ENCODE measurements at places on chromosomes 12 and 14.

DNA sequence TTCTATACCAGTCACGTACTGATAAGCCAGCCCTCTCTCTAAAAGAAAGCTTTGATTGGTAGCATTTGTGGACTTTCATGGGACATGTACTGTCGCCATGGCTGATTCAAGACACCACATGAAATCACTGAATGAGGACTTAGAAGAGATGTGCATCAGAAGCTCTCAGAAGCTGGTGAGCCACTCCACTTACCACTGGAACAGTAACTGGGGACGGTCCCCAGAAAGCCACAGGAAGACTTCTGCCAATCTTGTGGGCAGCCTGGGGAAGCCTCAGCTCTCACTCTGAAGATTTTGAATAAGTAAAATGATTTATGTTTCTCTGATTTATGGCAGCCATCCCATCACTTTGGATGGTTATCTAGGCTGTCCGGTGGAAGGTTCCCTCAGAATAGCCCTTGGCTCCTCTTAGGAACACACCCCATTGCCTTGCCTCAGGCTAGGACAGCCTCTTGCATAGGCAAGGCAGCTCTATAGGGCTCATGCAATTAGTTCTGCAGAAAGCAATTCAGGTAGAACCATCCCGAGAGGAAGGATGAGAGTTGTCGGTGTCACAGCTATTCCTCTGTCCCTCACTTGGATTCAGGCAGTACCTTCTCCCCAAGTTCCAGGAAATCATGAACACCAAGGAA, 9.8 kb downstream of the DHRS1 start:
- DNase-seq, result no peak

- DNase-seq, result no peak
Measured at GRCh38 chr14:104970231-104971068, 7.7 kb downstream of the AHNAK2 start.

GRCh38 chr14:94839348-94839747, 69.4 kb upstream of the GSC start:
- no peak for DNase-seq

GRCh38 chr14:34685819-34686428, 28.5 kb downstream of the CFL2 start:
- DNase-seq, result no peak

DNA sequence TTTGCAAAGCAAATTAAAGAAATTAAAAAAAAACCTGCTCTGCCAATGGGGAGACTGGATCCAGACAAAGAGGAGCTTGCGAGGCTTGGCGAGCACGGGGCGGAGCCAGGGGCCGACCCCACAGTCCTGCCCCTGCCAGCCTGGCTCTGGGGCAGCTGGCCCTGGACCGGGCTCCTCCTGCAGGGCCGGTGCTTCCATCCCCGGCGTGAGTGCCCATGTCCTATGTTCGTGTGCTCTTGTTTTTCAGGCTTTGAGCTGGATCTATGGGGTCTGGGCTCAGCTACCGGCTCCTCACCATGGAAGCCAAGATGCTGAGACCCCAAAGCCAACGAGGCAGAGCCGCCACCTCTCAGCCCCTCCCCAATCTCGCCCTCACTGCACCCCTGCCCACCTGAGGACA, 176.8 kb downstream of the KIF26A start:
- no peak for DNase-seq

GRCh38 chr12:119825262-119825661, 51.9 kb downstream of the CIT start:
- no peak for DNase-seq

- DNase-seq, result peak; percentile 90
Measured at GRCh38 chr12:113196990-113197389, 11.5 kb downstream of the RITA1 start.

DNA sequence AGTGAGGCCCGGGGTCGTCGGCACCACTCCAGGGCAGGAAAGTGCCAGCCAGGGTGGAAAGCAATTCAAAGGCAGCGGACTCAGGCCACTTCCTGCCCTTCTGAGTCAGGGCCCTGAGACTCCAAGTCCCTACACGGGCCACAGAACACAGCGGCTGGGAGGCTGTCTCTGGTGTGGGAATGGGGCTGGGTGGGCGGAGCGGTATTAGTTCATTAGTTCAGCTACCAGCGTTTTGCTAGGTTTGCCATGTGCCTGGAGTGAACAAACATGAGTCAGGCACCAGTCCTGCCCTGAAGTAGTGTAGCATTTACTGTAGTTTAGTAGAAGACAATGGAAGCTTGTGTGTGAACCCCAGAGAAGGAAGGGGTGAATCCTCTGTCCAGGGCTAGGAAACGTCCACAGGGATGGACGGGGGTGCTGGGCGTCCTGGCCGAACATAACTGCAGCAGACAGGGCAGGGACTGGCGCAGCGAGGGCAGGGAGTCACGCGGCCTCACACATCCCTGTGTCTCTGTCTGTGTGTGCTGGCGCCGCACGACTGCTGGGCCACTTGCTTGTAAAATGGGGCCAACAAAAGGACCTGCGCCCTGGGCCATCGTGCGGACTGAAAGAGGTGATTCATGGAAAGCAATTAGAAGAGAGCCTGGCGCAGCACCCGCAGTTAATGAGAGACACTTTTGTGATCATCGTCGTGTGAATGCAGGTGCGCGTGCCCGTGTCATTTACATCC, 186.4 kb upstream of the PRMT8 start:
- DNase-seq, result no peak

DNA sequence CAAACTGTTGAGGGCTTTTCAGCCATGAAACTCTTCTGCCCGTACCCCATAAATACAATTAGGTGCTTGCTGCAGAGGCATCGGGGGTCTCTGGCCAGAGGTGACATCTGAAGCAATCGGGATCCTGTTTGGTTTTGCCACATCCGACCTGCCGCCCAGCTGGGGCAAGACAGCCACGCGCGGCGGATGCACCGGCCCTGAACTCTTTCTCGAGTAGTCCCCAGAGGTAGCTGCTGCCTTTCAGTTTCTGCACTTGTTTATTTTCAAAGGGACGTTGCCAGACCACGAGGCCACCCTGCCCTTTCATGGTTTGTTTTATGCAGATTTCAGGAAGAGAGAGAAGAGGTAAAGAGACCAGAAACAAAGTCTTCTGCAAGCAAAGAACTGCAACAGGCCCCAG, 10.6 kb upstream of the MLXIP start:
- peak; percentile 84 for DNase-seq

GRCh38 chr12:113903381-113903863, 62.7 kb downstream of the RBM19 start:
- DNase-seq, result no peak

- no peak for DNase-seq
Measured at GRCh38 chr12:81963636-81964035, 204.5 kb upstream of the PPFIA2 start.

DNA sequence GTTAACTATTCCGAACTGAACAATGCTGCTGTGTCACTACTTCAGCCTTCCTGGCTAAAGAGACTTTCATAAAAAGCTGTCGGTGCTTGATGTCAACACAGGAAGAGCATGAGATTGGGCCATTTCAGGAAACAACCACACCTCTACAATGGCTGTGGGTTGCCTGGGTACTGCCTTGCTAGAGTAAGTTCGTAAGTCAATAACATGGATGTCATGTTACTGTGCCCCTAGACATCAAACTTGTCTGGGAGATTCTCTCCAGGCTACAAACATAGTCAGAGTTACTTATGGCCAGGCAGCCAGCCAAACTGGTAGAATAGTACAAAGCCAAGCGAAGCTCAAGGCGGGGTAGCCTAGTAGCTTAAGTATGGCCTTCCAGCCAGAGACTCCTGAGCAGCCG, 23.1 kb downstream of the MAX start:
- DNase-seq, result no peak

- DNase-seq, result no peak
Measured at GRCh38 chr12:100229036-100229635, 28.5 kb downstream of the ACTR6 start.

DNA sequence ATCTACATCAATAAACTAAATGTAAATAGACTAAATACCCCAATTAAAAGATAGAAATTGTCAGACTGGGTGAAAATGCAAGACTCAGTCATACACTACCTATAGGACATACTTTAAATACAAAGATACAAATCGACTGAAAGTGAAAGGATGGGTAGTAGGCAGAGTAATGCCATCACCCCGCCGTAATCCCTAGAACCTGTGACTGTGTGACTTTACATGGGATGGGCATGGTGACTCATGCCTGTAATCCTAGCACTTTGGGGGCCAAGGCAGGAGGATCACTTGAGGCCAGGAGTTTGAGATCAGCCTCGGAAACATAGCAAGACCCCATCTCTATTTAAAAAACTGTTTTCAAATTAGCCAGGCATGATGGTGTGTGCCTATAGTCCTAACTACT, 2.6 kb upstream of the EVL start:
- no peak for DNase-seq

DNA sequence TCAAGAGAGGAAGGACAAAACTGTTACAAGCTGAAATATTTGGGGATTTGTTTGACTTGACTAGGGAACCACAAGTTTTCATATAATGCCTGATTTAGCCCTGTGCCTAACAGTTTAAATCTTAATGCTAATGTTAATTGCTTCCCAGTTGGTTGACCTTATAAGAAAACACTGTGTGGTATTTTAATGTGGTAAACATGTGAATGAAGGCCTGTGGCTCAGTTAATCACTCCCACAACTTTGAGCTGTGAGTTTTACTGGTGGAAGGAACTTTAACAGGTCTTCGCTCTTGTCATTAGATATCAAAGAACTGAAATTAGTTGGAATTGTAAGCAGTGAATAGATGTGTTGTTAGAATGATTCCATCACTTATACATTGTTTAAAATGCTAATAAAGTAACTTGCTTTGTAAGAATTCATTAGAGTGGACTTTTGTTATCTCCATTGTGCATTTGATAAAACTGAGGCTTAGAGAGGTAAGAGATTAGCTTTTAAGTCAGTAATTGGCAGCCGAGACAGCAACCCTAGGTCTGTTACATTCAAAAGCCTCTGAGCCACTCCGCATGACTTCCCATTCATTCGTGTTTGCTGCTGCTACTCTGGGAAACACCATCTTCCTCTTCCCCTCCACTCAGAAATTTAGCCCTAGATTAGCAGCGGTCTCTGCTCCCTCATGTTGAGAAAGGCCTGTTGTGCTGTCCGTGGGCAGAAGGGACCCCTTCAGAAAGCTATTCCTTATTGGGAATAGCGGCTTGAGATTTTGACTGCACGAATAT, 1.0 kb upstream of the TBK1 start:
- no peak for DNase-seq

DNA sequence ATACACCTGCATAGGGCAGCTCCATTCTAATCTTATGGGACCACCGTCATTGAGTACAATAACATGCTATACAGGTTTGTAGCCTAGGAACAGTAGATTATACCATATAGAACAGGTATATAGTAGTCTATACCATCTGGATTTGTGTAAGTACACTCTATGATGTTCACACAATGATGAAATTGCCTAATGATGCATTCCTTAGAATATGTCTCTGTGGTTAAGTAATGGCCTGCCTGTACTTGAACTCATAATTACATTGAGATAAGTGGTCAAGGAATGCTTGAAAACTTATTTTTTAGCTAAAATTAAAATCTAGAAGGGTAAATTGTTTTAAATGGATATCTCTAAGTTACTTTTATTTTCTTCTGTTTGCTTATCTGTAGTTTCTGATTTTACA, 152.7 kb downstream of the SRGAP1 start:
- DNase-seq, result no peak

GRCh38 chr14:55957950-55958349, 160.3 kb upstream of the PELI2 start:
- no peak for DNase-seq

- DNase-seq, result no peak
Measured at GRCh38 chr14:98602983-98603382, 669.0 kb downstream of the BCL11B start.

DNA sequence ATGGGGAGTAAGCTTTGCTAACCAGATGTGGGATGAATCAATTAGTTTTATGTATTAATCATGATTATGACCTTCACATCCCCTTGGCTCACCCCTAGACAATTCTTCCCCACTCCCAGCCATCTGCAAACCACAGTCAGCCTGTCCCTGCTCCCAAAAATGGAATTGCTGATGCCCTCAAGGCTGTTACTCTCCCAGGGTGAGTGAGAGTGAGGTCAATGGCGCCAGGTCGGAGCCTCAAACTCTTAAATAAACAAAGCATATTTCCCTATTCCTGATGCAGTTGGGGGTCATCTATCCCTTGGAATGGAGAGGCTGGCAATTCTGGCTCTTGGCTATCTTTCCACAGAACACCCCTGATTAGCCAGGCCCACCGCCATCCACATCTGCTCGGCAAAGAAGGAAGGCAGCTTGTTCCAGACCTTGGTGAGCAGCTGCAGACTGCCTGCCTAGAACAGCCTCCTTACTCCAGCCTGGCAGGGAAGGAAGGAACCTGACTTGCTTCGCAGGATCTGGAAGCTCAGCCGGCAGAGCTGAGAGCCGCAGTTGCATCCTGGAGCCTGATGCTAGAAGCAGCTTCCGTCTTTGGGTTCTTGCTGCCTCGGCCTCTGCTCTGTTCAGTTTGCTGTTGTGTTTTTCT, 57.0 kb downstream of the SMUG1 start:
- no peak for DNase-seq

GRCh38 chr14:95503365-95504134, 12.9 kb downstream of the SYNE3 start:
- DNase-seq, result peak; percentile 68

DNA sequence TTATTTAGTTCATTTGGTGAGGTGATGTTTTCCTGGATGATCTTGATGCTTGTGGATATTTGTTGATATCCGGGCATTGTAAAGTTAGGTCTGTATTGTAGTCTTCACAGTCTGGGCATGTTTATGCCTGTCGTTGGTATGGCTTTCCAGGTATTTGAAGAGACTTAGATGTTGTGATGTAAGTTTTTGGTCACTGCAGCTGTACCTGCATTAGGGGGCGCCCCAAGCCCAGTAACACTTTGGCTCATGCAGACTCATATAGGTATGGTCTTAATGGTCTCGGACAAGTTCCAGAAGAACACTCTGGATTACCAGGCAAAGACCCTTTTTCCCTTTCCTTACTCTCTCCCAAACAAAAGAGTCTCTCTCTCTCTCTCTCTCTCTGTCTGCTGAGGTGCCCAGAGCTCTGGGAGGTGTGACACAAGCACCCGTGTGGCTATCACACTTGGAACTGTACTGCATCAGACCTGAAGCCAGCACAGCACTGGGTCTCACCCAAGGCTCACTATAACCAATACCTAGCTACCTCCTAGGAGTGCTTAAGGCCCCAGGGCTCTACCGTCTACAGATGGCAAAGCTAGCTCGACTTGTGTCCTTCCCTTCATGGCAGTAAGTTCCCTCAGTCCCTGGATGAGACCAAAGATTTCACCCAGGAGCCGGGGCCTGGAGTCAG, 425.8 kb upstream of the ATXN7L3B start:
- no peak for DNase-seq

GRCh38 chr14:105223260-105223659, 25.1 kb upstream of the BTBD6 start:
- DNase-seq, result no peak

- DNase-seq, result peak; percentile 46
Measured at GRCh38 chr12:27534060-27534764, 10.2 kb downstream of the PPFIBP1 start.

Measured in GM13977 (cell line).